Stimulated activated CD8-positive, alpha-beta memory T cell treated with anti-CD3 and anti-CD28 coated beads, Interleukin-15, amount 100 ng/mL, for 24 hours (primary cell): ENCODE measurements at places on chromosomes 6 and 20.

DNA sequence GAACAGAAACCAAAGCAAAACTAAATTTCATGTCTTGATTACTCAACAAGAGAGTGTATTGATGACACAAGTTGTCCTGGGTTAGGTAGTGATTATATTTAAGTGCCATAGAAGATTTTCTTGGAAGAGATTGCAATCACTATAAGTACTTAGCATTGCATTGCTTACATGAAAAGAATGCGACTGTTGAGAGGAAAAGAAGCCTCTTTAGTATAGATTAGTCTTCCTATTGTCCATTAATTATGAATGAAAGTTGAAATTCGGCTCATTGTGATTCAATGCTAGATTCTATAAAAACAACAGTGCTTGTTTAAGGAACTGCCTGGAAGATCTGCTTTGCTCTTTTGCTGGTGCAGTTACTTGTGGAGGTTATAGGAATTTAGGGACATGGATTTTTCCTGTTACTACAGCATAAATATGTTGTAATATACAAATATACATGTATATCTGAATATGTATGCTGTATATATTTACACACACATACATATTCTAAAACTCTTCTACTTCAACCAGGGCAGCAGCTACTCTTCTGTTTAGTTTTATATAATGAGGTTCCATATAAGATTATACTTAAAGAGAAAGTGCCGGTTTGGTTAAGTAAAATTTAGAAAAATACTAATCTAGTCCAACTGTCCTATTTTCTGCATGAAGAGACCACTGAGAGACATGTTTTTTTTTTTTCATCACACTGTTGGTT lies 796.3 kb downstream of the KIF16B start:
- DNase-seq = no peak

GRCh38 chr6:139145661-139146060 lies 10.8 kb downstream of the HECA start:
- DNase-seq = no peak

DNA sequence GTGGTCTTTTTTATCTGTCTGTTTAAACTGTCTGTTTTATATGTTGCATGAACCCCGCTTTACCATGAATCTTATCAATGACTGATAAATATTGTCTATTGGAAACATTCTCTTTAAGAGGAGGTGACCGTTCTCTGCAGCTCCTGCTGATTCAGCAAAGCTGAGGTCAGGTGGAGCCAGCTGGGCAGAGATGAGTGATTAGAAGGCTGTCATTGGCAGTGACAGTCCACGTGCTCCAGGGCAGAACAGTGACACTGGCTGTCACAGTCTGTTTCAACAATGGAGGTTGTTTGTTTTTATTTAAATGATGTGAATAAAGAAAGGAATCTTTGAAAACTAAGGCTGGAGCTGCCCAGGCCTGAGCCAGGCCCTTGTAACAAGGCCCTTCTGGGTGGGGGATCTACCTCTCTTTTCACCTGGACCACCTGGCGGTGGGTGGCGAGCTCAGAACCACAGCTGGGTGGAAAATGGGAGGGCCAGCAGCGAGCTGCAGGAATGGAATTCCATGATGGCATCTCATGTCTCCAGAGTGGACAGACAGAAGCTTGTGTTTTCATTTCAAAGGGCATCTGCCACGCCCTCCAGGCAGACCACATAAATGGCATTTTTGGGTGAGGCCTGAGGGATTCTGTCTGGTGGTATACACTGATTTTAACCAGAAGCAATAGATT lies 12.6 kb downstream of the SYNJ2 start:
- DNase-seq = no peak

- no peak for DNase-seq
Observed at GRCh38 chr20:10352934-10353824, 80.8 kb downstream of the MKKS start.

DNA sequence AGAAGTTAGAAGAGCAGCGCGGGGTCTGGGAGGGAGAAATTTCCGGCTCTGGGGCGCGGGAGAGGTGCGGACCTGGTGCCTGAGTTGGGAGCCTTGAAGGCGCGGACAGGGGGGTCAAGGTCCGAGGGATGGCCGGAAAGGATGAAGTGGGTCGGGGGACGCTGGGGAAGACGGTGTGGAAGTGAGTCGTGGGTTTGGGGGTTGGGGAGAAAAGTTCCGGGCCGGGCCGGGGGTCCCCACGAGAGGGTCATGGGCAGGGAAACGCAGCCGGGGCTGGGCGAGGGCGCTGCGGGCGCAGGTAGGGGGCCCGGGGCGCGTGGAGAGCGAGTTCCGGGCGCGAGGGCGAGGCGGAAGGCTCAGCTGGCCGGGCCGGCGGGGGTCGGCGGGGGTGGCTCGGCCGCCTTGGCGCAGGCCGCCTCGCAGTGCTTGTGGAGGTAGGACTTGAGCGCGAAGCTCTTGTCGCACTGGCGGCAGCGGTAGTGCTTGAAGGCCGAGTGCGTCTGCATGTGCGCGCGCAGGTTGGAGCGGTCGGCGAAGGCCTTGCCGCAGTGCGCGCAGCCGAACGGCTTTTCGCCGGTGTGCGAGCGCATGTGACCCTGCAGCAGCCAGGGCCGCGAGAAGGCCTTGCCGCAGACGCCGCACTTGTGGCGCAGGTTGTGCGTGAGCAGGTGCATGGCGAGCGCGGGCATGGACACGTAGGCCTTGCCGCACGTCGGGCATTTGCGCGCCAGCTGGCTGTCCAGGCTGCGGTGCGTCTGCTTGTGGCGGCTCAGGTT lies 10.5 kb upstream of the SRXN1 start:
- no peak for DNase-seq

GRCh38 chr6:63561288-63561687 lies 11.0 kb upstream of the LOC128125822 start:
- DNase-seq = no peak

- DNase-seq = no peak
Observed at GRCh38 chr6:116030770-116031169, 29.9 kb downstream of the FRK start.

DNA sequence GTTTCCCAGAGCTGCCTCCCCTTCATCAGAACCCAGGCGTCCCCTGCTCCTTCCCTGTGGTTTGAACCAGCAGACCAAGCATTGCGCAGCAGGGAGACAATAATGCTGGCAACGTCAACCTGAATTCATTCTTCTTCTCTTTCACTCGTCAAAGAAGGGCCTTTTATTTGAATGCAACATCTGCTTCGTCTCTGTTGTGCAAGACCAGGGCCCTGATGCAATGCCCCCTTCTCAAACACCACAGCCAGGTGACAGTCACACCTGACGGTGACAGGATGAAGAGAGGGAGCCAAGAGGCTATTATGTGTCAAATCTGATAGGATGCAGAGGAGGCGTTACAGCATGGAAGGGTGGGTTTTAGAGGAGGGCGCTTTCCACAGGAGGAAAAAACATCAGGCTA lies 8.0 kb downstream of the INSM1 start:
- DNase-seq = no peak

GRCh38 chr6:9799582-9799981 lies 615.3 kb downstream of the TFAP2A start:
- DNase-seq = no peak

DNA sequence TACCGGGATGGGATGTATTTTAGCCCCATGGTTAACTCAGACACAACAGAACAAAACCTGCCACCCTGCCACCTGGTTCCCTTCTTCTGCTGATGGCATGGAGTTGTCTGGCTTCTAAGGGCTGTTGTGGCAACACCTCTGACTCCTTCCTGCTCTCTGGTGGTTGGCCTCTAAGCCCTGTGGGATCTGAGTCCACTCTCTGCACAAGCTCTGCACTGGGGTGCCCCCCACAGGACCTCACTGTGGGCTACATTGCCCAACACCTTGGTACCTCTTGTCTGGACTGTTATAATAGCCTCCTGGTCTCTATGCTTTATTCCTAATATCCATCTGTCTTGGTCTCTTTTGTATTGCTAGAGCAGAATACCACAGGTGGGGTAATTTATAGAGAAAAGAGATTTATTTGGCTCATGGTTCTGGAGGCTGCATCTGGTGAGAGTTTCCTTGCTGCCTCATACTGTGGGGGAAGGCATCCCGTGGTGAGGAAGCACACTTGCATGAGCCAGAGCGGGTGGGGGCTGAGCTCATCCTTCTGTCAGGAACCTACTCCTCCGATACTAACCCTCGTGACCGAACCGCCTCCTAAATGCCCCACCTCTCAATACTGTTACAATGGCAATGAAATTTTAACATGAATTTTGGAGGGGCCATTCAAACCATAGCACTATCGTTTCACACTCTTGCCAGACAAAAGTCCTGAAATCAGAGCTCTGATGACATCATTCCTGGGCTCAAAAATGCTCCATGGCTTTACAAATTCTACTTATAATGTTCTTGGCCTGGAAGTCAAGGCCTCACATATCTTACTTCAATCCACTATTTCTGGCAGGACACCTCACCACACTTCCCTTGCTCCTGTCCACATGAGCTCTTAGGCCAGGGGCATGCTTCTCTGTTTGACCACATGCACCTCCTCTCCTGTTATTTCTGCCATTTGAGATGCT lies 127.2 kb downstream of the PAX1 start:
- no peak for DNase-seq

- no peak for DNase-seq
Observed at GRCh38 chr20:50210066-50210619, 19.5 kb downstream of the CEBPB start.

DNA sequence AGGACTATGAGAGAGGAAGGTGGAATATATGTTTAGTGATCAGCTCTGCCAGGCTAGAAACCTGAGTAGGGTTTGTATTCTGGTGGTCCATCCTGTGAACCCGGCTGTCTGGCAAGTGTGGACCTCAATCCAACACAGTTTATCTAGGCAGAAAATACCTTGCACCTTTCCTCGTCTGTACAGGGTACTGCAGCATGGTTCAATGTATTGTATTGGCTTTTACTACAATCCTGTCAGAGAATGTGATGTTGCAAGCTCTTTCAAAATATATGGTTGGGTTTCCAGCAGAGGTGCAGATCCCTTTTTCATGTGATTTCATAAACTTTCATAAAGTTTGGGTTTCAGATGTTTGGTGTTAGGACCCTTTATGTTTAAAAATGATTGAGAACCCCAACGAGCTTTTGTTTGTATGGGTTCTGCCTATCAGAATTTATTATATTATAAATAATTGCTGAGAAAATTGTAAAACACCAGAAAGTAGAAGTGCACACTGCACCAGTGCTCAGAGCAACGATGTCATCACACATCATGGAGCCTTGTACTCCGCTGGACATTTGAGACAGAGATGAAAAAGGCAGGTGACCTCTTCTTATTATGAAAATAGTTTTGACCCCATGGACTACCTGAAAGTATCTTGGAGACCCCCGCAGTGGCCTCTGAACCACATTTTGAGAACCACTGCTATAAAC lies 106.6 kb downstream of the RTN4IP1 start:
- DNase-seq = no peak

DNA sequence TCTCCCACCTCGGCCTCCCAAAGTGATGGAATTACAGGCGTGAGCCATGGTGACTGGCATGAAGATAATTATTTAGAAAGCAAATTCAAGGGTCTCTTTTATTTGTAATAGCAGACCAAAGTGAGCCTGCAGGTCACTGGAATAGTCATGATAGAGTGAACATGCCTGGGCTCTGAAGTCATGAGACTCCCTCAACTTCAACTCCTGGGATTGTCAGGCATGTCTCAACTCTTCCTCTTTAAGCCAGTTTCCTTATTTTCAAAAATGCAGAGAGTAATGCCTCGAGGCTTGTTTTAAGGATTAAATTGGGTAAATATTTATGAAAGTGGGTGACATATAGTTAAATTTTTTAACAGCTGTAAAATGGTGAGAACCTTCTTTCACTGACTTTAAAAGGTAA lies 22.7 kb upstream of the HECA start:
- DNase-seq = no peak

- no peak for DNase-seq
Observed at GRCh38 chr20:48823960-48824498, 3.8 kb downstream of the PREX1 start.

DNA sequence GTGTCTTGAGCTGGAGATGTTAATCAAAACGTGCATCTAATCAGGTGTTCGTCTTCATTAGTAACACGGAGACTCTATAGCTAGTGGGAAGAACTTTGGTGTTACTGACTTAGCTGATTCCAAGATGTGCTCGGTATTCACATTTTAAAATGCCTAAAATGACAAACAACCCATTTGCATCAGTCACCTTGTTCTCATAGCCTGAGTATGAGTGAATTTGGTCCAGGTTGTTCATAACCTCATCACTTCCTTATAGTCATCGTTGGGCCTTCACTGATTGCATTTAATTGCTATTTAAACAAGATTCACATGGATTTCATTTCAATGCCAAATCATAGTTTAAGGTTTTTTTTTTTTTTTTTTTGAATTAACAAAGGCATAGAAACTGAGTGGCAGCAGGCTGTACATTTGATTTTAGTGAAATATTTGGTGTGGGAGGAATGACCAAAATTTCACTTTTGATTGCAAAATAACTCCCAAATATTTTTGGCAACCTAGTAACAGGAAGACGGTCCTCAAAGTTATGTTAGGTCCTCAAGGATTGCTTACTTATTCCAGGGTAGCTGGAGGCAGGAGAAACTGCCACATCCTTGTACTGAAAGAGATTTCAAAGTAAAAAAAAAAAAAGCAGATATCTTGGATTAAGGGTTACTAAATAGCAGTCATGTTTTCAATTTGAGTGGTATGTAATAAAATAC lies 104.7 kb downstream of the JARID2 start:
- no peak for DNase-seq

DNA sequence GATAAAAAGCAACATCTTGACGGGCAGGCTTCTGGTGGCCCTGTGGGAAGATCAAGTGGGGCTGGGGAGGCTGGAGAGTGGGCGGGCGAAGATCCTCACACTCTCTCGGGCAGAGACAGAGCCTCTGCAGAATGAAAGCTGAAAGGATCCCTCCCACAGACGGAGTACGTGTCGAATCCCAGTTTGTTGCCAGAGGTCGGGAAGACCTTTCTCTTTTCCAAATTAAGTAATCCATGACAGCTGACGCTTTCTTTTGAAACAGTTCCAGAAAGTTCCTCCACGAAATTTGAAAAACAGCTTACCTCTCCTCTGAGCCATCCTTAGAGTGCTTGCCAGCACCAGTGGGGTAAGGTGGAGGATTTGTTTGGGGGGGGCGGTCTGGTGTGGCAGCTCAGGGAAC lies 155.6 kb upstream of the SMLR1 start:
- DNase-seq = no peak

- DNase-seq = no peak
Observed at GRCh38 chr6:162899148-162899547, 171.4 kb downstream of the PACRG start.

- no peak for DNase-seq
Observed at GRCh38 chr20:16761305-16761829, 13.2 kb downstream of the OTOR start.

- no peak for DNase-seq
Observed at GRCh38 chr20:4944518-4945313, 56.6 kb downstream of the SLC23A2 start.

GRCh38 chr6:64280569-64280968 lies 645.0 kb downstream of the PHF3 start:
- DNase-seq = no peak

DNA sequence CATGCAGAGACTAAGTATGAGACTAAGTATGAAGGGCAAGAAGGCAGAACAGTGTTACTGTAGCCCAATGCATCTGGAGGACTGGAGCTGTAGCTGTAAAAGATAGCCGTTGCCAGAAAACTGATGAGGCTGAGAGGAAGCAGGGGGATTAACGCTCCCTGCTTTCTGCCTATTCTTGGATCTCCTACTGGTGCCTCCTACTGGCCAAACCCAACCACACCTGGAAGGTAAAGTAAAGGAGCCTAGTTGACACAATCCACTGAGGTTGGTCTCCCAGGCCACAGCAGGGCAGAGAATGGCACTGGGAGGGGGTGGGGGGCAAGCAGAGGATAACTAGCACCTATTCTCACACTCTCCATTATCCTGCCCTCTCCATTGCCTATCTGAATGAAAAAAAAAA lies 105.0 kb upstream of the MRPS10 start:
- no peak for DNase-seq

GRCh38 chr20:50521221-50522052 lies 11.3 kb downstream of the PTPN1 start:
- no peak for DNase-seq
